ENCODE measurements at places on chromosomes 16 and 17. TPM values are rescaled to one million over a fixed set of nuclear protein-coding genes. Genes with fewer than 3 reads are reported as not detected.

MYH13 gene
- total RNA-seq: not detected

DNA sequence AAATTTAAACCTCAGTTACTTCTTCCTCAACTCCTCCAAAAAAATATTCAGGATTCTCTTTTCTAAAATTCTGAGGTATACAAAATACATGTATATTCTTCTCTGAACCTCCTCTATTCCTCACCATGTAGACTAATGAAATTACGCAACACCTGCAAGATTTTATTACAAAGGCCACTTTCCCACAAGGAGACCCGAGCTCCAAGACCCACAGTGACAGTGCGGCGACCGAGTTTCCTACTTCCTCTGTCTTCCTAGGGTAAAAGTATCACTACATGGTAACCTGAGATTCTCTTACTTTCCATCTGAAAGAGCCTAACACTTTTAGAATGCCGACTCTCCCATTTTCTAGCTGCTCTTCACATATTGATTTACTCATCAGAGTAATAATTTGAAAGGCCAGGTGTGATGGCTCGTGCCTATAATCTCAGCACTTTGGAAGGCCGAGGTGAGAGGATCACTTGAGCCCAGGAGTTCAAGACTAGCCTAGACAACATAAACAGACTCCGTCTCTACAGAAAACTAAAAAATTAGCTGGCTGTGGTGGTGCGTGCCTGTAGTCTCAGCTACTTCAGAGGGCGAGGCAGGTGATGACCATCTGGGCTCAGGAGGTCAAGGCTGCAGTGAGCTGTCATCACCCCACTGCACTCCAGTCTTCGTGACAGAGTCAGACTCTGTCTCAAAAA lies 35.7 kb downstream of the CYTH1 start:
- H3K4me3 ChIP-seq: no peak overlapping the region
- H3K27ac ChIP-seq: peak overlapping the region; percentile 87
- H3K4me1 ChIP-seq: peaks cover 96% of the 10 kb centered on the region
- H3K36me3 ChIP-seq: peaks cover 29% of the 10 kb centered on the region
- no peaks in the 10 kb centered on the region for H3K27me3 ChIP-seq

DNA sequence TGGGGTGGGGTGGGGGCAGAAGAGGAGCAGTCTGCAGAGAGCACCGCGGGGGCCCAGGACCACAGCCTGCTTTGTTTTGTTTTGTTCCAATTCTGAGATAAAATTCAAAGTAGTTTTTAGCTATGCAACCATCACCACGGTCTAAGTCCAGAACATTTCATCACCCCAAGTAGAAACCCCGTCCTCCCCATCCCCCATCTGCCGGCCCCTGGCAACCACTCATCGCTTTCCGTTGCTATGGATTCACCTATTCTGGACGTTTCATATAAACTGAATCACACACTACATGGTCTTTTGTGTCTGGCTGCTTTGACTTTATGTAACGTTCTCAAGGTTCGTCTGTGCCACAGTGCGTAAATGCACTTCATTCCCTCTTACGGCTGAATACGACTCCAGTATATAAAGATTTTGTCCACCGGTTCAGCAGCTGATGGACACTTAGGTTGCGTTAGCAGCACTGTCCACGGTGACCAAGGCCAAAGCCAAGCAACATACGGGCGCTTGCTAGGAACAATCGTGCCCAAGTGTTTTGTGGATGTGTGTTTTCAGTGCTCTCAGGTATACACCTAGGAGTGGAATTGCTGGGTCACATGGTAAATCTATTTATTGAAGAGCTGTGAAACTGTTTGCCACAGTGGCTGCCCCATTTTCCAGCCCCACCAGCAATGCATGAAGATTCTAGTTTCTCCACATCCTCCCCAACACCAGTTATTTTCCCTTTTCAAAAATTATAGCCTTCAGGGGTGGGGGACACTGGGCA lies 27.7 kb upstream of the RASD1 start:
- H3K27me3 ChIP-seq: no peaks in the 10 kb centered on the region
- H3K36me3 ChIP-seq: no peaks in the 10 kb centered on the region
- H3K4me1 ChIP-seq: no peaks in the 10 kb centered on the region
- no peak for DNase-seq
- no peak overlapping the region for H3K27ac ChIP-seq

CFAP119 gene
- total RNA-seq: 8.8 TPM

GPR179 gene
- total RNA-seq: not detected
